Activated CD4-positive, alpha-beta memory T cell treated with anti-CD3 and anti-CD28 coated beads for 36 hours (primary cell): ENCODE measurements at places on chromosomes 7 and 10. TPM values are rescaled to one million over a fixed set of nuclear protein-coding genes. Genes with fewer than 3 reads are reported as not detected.

The OR2A5 gene
- total RNA-seq: not detected

- peak; percentile 60 for DNase-seq
Measured at GRCh38 chr10:6082496-6083395, 6.1 kb upstream of the RBM17 start.

GRCh38 chr10:51926337-51926736 lies 226.9 kb upstream of the CSTF2T start:
- DNase-seq: no peak

- DNase-seq: no peak
Measured at GRCh38 chr7:50640256-50640655, 75.1 kb upstream of the DDC start.

The MINPP1 gene
- total RNA-seq: 9.7 TPM

The HABP2 gene
- total RNA-seq: not detected

DNA sequence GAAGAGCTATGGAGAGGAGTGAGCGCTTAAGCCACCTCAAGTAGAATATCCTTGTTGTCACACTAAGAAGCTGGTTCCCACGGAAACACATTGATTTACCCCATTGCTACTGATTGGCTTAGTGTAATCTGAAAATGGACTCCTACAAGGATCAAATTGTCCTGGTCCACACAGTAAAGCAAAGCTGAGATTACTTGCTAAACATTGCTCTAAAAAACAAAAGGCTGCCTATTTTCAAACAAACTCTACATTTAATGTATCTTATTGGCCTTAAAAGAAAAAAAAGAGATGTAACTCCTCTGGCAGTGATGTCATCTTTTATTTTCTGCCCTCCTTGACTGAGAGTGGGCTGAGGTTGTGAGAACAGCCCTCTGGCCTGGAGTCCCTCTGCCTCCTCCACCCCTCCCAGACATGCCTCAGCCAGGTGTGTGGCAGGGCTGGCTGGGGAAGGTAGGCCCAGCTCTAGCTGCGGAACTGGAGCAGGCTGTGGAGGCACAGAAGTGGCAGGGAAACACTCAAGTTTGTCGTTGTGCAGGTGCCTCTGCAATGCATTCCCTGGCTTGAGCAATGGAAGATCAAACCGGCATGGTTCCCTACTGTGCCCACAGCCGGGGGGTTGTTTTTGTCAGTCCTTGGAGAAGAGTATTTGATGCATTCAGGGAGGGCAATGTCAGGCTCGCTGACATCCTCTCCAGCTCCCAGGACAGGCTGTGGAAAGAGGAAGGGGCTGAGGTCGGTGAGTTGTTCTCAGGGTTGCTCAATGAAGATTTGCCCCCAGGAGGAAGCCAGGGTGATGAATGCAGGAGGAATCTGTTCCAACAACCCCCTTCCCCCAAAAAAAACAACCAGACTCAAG lies 9.1 kb downstream of the KLF6 start:
- peak; percentile 49 for DNase-seq

DNA sequence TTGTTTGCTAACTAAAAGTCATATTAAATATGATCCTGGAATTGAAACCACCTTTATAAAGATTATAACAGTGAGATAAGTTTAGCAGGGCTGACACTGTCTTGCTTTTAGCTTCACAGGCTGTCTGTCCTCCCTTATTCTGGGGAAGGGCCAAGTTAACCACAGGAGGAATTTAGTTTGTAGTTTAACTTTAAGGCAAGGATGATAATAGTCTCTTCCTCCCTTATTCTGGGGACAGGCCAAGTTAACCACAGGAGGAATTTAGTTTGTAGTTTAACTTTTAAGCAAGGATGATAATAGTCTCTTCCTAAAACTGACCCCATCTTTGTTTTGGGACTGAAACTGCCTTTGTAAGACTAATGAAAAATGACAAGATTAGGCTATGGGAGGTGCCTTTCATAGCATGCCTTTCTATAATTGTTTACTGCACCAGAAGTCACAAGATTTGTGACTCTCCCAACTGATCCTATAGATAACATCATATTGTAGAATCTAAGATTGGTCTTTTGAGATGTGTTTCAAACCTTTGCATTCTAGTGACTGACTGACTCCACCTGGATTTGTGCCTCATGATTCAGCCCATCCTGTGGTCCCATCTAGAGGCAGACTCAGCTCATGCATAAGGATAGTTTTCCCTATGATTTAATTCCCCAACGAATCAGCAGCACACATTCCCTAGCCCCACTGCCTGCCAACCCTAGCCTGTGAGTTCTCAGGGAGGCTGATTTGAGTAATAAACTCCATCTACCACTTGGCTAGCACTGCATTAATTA lies 212.0 kb downstream of the MAGI2 start:
- DNase-seq: no peak

DNA sequence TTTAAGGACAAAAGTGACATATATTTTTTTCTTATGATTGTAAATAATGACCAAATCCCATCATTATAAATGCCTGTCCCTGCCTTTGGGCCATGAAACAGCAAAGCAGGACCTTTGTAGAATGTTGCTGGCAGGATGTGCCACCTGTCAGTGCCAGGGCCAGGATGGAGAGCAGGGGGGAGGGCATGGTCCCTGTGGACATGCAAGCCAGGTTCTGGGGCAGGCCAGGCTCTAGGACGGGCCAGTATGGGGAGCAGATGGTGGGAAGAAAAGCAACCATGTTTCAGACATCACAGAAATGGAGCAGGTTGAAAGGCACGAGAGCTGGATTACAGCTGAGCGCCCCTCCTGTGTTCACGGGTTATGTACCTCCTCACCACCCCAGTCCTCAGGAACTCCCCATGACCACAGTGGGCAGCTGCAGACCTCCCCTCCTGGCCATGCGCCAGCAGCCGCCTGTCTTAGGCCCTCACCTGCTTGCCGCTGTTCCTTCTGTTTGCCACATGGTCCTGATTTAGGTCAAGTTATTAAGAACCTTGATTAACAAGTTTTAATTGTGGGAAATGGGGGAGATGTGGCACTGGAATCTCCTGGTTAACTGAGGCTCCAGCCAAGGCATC lies 210.4 kb downstream of the PAXIP1 start:
- DNase-seq: no peak

- DNase-seq: no peak
Measured at GRCh38 chr10:31896968-31897384, 31.7 kb downstream of the ARHGAP12 start.

GRCh38 chr10:107451047-107451446 lies 286.5 kb upstream of the SORCS1 start:
- DNase-seq: no peak

DNA sequence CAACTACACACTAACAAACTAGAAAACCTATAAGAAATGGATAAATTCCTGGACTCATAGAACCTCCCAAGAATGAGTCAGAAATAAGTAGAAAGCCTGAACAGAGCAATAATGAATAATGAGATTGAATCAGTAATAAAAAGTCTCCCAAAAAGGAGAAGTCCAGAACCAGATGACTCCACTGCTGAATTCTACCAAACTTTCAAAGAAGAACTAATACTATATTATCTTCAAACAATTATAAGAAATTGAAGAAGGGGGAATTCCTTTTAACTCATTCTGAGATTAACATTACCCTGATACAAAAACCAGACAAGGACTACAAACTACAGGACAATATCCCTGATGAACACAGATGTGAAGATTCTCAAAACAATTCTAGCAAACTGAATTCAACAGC lies 47.8 kb upstream of the CDK6 start:
- no peak for DNase-seq

- no peak for DNase-seq
Measured at GRCh38 chr10:100008708-100009282, 952 bp downstream of the DNMBP start.

The CDHR3 gene
- total RNA-seq: 0.57 TPM

- no peak for DNase-seq
Measured at GRCh38 chr10:11525503-11525902, 85.9 kb downstream of the USP6NL start.

DNA sequence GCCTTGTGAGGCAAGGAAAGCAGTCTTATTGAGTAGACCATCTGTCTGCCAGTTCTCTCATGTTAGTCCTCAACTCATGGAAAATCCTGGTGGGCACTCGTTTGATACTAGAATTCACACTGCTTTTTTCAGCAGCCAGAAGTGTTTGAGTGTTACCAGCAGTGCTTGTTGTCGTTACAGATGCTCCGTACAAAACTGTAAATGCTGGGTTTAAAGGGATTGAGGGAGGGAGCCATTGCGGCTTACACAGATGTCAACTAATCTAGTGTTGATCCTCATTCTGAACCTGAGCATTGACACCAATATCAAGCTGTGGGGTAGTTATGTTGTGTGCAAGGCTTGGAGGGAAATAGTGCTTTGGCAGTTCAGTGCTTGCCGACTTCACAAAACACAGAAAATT lies 348.6 kb downstream of the AUTS2 start:
- DNase-seq: no peak

The RNF32 gene
- 1.4 TPM for total RNA-seq

DNA sequence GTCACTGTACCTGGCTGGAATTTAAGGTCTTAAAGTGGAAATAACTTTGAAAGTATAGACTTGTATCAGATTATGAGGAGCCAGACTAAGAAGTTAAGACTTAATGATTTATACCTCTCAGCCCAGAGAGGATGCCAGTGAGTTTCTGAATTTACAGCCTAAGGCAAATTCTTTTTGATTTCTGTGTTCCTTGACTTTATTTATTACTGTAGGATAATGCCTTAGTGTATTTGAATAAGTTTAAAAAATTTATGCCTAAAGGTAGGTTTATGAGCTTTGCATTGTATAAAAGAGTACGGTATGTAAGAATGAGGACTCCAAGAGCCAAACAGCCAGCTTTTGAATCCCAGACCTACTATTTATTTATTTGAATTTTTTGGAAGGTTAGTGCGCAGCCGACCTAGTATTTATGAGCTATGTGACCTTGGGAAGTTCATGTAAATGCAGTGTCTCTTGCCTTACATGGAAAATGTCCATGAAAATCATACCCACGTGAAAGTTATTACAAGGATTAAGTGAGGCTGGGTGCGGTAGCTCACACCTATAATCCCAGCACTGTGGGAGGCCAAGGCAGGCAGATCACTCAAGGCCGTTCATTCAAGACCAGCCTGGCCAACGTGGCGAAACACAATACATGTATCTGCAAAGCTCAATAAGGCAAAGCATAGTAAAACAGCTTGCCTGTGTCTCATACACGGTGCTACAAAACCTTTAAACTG lies 174.6 kb downstream of the AUTS2 start:
- DNase-seq: no peak

- DNase-seq: no peak
Measured at GRCh38 chr10:78248651-78249464, 215.2 kb downstream of the RPS24 start.

- DNase-seq: no peak
Measured at GRCh38 chr7:108048422-108048821, 45.5 kb upstream of the LAMB1 start.

The SSC4D gene
- total RNA-seq: 0.87 TPM
